ENCODE measurements at places on chromosomes 5 and 9. TPM values are rescaled to one million over a fixed set of nuclear protein-coding genes. Genes with fewer than 3 reads are reported as not detected.
A peak's percentile ranks its signal among the peaks of the same experiment; 100 is the strongest.

- peak; percentile 73 for DNase-seq
Observed at GRCh38 chr5:115180165-115180709, 10.5 kb upstream of the TRIM36 start.

DNA sequence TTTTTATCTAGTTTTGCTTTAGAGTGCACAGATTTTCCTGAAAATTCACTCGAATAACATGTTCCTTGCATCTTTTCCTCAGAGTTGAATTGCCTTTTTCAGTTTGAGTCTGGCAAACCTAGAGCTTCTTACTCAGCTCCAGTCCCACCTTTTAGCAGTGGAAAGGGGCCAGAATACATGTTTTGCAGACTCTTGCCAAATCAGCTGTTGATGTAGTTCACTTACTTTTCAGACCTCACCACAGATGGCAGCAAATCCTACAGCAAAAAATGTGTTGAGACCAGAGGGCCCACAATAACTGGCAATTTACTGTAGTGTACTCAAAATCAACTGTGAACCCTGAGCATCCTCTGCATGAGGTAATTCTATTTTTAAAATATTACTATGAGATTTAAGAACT lies 545.2 kb upstream of the ACO1 start:
- DNase-seq = no peak

PLCXD3 gene
- 0.83 TPM for total RNA-seq

APC gene
- total RNA-seq = 71.0 TPM

All from Peyer's patch (tissue), 4 donors.